ENCODE measurements at places on chromosomes 12 and 14.

- no peaks in the 10 kb centered on the region for H3K27me3 ChIP-seq
- H3K27ac ChIP-seq: no peak overlapping the region
- peak; percentile 67 for DNase-seq
- no peaks in the 10 kb centered on the region for H3K36me3 ChIP-seq
Measured at GRCh38 chr12:18340786-18341185, 79.5 kb downstream of the PIK3C2G start.

- no peaks in the 10 kb centered on the region for H3K36me3 ChIP-seq
- no peak for DNase-seq
- H3K27me3 ChIP-seq: no peaks in the 10 kb centered on the region
- H3K4me1 ChIP-seq: peaks cover 8% of the 10 kb centered on the region
- no peak overlapping the region for H3K27ac ChIP-seq
Measured at GRCh38 chr12:115233891-115234543, 550.0 kb upstream of the TBX3 start.

DNA sequence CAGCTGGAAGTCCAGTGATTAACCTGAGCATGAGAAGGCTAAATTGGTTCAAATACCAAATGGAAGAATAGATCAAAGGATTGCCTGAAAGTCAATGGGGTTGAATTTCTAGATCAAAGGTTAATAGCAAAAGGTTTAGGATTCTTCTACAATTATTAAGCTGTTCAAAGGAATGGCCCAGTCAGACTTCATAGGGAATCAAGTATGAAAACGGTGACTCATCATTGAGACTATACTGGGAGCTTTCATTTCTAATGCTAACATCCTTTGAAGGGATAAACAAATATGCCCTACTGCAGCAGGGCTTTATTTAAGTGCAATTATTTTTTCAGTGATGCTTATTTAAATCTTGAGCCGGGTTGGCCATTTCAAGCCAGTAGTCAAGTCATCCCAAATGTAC lies 152.8 kb downstream of the RIMBP2 start:
- H3K4me3 ChIP-seq: no peak overlapping the region
- no peaks in the 10 kb centered on the region for H3K27me3 ChIP-seq
- H3K4me1 ChIP-seq: no peaks in the 10 kb centered on the region
- no peak overlapping the region for H3K27ac ChIP-seq

- no peak overlapping the region for H3K27ac ChIP-seq
- H3K4me1 ChIP-seq: peaks cover 15% of the 10 kb centered on the region
Measured at GRCh38 chr12:94046626-94047410, 101.6 kb upstream of the PLXNC1 start.

GRCh38 chr12:42798811-42799438 lies 209.4 kb upstream of the PRICKLE1 start:
- no peak for DNase-seq
- H3K4me3 ChIP-seq: no peak overlapping the region
- no peak overlapping the region for H3K27ac ChIP-seq
- H3K36me3 ChIP-seq: no peaks in the 10 kb centered on the region
- H3K4me1 ChIP-seq: peaks cover 11% of the 10 kb centered on the region

Measured in muscle of leg (tissue), 16 donors.